ENCODE measurements at places on chromosomes 1 and 21.

DNA sequence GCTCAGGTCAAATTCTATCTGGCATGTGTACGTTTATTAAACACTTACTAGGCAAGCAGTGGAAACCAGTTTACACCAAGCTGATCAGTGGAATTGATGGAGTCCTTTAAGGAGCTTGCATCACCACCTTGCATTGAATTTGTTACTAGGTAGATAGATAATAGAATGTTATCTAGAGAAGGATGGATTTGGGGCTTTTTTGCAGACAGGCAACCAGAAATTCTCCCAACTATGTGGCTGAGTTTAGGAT, 44.9 kb downstream of the HHAT start:
- no peak for DNase-seq

GRCh38 chr1:49307457-49307856, 530.8 kb upstream of the BEND5 start:
- DNase-seq, result no peak

DNA sequence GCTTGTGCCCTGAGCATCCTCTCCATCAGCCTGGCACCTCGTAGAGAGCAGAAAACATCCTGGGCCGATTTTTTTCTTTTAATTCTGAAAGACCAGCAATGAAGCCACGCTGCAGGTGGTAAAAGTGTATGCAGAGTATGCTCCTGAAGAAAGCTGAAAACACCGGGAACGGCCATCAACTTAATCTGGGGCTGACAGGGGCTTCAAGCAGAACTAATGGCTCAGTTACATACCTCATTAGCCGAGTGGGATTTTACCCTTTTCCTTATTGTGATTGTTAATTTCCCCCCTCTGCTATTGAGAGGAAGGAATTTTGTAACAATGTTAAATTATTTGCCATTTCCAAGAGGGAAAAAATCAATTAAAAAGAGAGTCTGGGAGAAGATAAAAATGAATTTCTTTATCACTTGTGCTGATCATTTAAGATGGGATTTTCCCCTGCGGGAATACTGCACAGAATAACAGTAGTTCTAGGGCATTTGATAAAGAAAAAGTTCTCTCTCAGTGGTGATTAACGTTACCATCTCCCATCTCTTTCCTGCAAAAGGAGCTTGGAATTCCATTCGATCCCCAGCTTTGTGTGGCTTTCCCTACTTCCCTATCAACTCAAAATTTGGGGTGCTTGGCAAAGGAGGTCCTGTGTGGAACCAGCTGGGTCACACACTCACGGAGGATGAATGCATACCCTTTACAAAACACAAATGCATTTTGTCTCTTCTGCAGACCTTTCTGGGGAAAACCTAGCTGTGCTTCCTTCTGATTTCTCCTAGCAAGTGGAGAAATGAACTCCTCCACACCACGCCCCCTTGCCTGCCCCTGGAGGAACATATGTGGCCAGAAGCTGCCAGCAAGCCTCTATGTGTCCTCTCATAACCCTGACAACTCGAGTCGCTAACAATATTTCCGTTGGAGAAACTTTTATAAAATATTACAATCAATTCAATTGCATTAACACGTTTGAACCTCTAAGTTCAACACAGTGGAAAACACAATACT, 70.9 kb downstream of the RRAGC start:
- no peak for DNase-seq

- DNase-seq, result peak; percentile 84
Observed at GRCh38 chr1:201982082-201982622, 296 bp upstream of the RNPEP start.

GRCh38 chr1:25896266-25896665, 10.0 kb downstream of the STMN1 start:
- DNase-seq, result no peak
